ENCODE measurements at places on chromosomes 1 and 21. TPM values are rescaled to one million over a fixed set of nuclear protein-coding genes. Genes with fewer than 3 reads are reported as not detected.

NR1I3 gene
- total RNA-seq, result 0.20 TPM

SDHC gene
- 287 TPM for total RNA-seq

ZBTB37 gene
- total RNA-seq, result 22.3 TPM

ADIPOR1 gene
- 72.9 TPM for total RNA-seq

PPFIA4 gene
- 4.3 TPM for total RNA-seq

CR1L gene
- 1.9 TPM for total RNA-seq

SAMSN1 gene
- total RNA-seq, result not detected

KIF2C gene
- total RNA-seq, result 42.0 TPM

RCAN1 gene
- 6.7 TPM for total RNA-seq

WNT9A gene
- total RNA-seq, result 1.5 TPM

PCP4 gene
- not detected for total RNA-seq

SCYL3 gene
- total RNA-seq, result 7.9 TPM

COL8A2 gene
- 0.18 TPM for total RNA-seq

ANGPTL3 gene
- not detected for total RNA-seq

SLAMF7 gene
- total RNA-seq, result not detected

CCDC181 gene
- 4.3 TPM for total RNA-seq

Data from endodermal cell (in vitro differentiated cells).